Activated CD8-positive, alpha-beta T cell treated with anti-CD3 and anti-CD28 coated beads for 36 hours (primary cell): ENCODE measurements at places on chromosomes 1 and 21. TPM values are rescaled to one million over a fixed set of nuclear protein-coding genes. Genes with fewer than 3 reads are reported as not detected.

The CHAF1B gene
- total RNA-seq = 34.7 TPM

DNA sequence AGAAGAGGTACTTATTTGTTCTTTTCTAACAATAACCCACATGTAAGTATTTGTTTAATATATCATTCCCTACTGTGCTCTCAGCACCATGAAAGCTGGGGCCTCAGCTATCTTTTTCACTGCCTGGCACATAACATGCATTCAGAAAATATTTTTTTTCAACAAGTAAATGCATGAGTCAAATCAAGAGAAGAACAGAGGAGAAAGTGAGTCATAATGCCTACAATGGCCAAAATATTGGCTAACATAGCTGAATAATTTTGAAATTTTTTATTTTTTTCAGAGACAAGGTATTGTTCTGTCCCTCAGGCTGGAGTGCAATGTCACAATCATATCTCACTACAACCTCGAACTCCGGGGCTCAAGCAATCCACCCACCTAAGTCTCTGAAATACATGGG, 252.2 kb upstream of the ADAMTS5 start:
- no peak overlapping the region for H3K4me3 ChIP-seq
- H3K36me3 ChIP-seq = no peaks in the 10 kb centered on the region

DNA sequence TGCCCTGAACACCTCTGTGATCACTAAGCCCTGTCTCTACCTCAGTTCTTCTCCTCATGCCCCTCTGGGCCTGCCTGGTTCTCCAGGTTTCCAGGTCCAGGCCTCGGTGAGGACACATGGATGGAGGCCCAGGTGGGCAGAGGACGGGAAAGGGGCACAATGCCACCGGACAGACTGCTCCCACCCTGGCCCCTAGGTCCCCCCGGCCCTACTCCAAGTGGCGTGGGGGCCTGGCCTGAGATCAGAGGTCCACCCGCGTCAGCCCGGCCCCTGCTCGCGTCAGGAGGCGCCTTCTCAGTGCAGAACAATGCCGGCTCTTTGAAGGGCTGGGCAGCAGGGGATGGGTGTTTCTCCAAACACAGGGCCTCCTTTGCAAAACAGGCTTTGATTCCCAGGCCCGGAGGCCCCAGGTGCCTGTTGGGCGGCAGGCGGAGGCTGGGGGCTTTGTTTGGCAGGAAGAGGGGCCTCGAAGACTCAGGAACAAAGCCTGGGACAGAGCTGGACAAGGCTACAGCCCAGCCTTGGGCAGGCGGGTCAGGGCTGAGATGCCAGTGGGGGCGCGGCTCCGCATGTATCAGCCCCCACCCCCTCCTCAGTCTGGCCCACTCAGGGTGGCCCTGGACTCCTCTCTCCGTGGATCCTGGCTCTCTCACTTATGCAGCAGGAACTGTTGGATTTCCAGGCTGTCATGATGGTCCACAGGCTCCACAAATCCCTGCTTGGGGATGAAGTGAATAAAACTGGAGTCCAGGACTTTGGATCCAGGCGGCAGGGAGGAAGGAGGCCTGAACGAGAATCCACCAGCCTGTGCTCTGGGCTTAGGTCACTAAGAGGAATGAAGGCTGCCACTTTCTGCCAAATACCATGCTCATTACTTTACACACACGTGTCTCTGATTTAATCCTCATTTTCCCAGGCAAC, 77.4 kb upstream of the SLC2A1 start:
- no peak overlapping the region for H3K27ac ChIP-seq
- H3K4me3 ChIP-seq = no peak overlapping the region
- no peaks in the 10 kb centered on the region for H3K36me3 ChIP-seq
- no peaks in the 10 kb centered on the region for H3K27me3 ChIP-seq

DNA sequence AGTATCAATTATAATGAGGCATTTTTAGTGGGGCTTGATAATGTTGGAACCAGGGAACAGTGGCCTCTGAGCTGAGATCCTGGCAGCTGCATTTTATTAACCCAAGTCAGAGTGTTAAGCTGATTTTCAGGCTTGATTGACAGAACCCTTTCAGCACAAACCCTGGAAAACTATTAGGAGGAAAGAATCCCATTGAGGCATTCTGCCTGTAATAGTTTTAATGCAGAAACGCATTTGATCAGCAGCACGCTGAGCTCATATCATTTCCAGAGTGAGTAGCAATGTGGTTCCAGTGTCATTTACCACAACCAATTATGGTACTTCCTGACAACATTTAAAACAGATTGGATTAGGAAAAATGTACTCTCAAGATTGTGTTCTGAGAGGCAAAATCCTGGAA, 78.3 kb upstream of the BARHL2 start:
- H3K36me3 ChIP-seq = no peaks in the 10 kb centered on the region
- H3K4me1 ChIP-seq = no peaks in the 10 kb centered on the region
- H3K4me3 ChIP-seq = no peak overlapping the region

The CADM3 gene
- not detected for total RNA-seq

- no peaks in the 10 kb centered on the region for H3K27me3 ChIP-seq
- peaks cover 60% of the 10 kb centered on the region for H3K4me1 ChIP-seq
- H3K27ac ChIP-seq = peak overlapping the region; percentile 10
- H3K4me3 ChIP-seq = no peak overlapping the region
- H3K36me3 ChIP-seq = peaks cover 29% of the 10 kb centered on the region
Measured at GRCh38 chr1:179968994-179969919, 14.6 kb downstream of the CEP350 start.

- peaks cover 26% of the 10 kb centered on the region for H3K27me3 ChIP-seq
- no peaks in the 10 kb centered on the region for H3K36me3 ChIP-seq
- peak within 1 kb of the TSS; percentile 90 for H3K27ac ChIP-seq
- peaks cover 51% of the 10 kb centered on the region for H3K4me1 ChIP-seq
Measured at GRCh38 chr1:166975361-166976129, at the start of gene ILDR2. ILDR2 (minus strand) TSS chr1:166975540; CDS start chr1:166975268, 272 bp downstream.

GRCh38 chr1:78339490-78339889, 151.3 kb upstream of the PTGFR start:
- H3K4me3 ChIP-seq = no peak overlapping the region
- no peak for DNase-seq
- H3K27me3 ChIP-seq = no peaks in the 10 kb centered on the region
- no peaks in the 10 kb centered on the region for H3K4me1 ChIP-seq
- H3K36me3 ChIP-seq = no peaks in the 10 kb centered on the region
- H3K27ac ChIP-seq = no peak overlapping the region

DNA sequence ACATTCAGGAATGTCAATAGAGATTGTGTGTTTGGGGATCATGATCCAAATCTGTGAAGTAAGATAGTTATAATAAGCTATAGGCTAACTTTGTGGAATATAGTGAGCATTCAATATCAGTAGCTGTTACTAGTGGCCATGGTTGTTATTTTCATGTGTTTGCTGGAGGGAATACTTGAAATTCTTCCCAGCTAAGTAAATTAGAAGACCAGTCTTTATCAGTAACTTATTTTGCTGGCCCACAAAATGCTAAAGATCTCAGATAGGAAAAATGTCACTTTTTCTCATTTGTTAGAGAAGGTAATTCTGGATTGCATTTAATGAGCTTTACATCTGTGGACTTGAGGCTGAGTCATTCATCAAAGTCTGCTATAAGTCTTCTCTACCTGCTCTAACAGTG, 156.1 kb upstream of the LRRC7 start:
- no peaks in the 10 kb centered on the region for H3K4me1 ChIP-seq
- H3K36me3 ChIP-seq = no peaks in the 10 kb centered on the region
- no peak for DNase-seq
- no peak overlapping the region for H3K4me3 ChIP-seq
- H3K27me3 ChIP-seq = no peaks in the 10 kb centered on the region

DNA sequence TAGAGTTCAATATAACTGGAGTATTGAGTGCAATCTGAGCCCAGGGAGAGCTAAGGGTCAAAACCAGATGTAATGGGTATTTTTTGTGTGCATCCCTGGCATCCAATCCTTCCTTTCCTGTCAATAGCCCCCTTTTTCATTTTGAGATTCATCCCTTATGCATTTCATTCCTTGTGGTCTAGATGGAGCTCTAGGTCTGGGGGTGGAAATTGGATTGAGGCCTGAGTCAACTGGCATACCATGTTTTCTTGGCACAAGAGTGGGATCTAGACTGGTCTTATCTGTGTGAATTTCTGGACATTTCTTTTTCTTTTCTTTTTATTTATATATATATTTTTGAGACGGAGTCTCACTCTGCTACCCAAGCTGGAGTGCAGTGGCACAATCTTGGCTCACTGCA, 67.3 kb upstream of the RAB3GAP2 start:
- H3K4me3 ChIP-seq = no peak overlapping the region
- DNase-seq = no peak
- H3K27me3 ChIP-seq = peaks cover 3% of the 10 kb centered on the region
- H3K4me1 ChIP-seq = no peaks in the 10 kb centered on the region
- no peak overlapping the region for H3K27ac ChIP-seq

- no peak overlapping the region for H3K27ac ChIP-seq
- peaks cover 2% of the 10 kb centered on the region for H3K27me3 ChIP-seq
- H3K4me1 ChIP-seq = no peaks in the 10 kb centered on the region
- no peaks in the 10 kb centered on the region for H3K36me3 ChIP-seq
- no peak overlapping the region for H3K4me3 ChIP-seq
- no peak for DNase-seq
Measured at GRCh38 chr1:219427989-219428388, 184.9 kb downstream of the ZC3H11B start.

The RAB3B gene
- total RNA-seq = 0.11 TPM

The TRNAU1AP gene
- total RNA-seq = 47.8 TPM

GRCh38 chr1:115218034-115218405, 120.0 kb downstream of the NGF start:
- H3K4me1 ChIP-seq = no peaks in the 10 kb centered on the region
- no peak overlapping the region for H3K27ac ChIP-seq

DNA sequence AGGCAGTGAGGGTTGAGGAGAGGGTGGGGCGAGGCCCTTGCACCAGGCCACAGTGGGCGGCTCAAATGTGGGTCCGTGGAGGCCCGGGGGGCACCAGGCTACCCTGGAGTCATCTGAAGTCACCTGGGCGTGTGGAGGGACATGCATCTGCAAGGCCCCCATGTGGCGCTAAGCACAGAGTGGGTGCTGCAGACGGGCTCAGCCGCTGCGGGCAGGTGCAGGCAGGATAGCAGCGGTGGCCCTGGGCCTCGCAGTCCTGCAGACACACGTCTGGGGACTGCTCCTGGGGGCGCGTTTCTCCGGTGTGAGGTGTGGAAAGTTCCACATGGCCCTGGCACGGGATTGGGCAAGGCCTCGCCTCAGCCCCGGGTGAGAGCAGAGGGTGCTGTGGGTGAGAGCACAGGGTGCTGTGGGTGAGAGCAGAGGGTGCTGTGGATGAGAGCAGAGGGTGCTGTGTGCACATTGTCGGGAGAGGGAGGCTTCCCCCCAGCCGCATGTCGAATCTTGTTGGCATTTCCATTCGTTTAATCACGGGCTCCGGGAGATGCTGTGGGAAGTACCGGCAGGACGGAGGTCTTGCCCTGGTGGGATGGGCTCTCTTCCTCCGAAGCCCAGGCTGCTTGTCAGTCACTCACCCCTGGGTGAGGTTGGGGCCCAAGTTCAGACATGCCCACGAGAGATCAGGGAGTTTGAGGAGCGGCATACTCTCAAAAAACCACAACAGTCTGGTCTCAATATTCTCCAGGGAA, 46.5 kb downstream of the TP73 start:
- no peaks in the 10 kb centered on the region for H3K4me1 ChIP-seq
- peaks cover 13% of the 10 kb centered on the region for H3K27me3 ChIP-seq
- H3K27ac ChIP-seq = no peak overlapping the region
- DNase-seq = no peak

DNA sequence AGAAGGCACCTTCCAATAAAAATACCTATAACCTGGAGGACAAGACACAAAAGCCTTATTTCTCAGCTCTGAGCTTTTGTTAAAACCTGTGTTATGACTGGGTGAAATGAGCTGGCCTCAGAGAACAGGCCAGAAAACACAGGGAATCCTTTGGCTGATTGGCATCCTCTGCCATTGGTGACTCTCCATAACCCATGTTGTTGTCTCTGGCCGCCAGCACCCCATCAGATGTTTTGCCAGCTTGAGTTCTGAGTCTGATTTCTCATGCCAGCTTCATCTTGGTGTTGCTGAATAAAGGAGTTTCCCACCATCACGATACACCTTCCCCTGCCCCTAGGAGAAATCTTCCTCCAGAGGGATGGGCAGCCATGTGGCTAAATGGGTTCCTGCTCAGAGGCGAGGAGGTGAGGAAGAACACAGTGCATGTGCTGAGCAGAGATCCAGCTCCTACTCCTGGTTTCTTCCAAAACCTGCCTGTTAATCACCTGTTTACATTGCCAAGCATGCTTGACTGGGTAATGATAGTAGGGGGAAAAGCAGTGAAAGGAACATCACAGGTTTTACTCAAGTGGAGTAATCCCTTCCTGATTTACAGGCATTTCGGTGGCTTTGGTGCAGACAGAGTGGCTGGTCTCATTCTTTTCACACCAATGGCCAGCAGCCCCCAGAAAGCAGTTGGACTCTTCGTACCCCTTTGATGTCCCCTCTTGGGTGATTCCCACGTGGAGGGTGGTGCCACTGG, 109.8 kb downstream of the ROR1 start:
- no peaks in the 10 kb centered on the region for H3K4me1 ChIP-seq
- H3K27me3 ChIP-seq = no peaks in the 10 kb centered on the region
- DNase-seq = no peak
- H3K4me3 ChIP-seq = no peak overlapping the region

The NR1I3 gene
- total RNA-seq = not detected

DNA sequence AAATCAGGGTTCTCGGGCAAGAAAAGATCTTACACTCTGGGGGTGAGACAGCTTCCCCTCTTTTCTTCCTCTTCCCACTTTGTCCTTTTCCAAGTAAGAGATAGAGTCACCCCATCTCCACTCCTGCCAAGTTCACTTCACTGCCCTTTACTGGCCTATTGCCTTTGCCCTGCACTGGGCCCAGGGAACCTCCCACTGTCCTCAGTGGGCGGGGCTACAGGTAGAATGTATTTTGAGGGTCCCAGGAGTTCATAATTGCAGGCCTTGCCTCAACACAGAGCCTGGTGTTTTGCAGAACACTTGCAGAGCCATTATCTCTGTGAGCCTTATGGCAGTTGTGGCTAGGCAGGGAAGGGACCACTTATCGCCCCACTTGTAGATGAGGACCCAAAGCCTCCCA, 3.3 kb downstream of the AMPD2 start:
- peak overlapping the region; percentile 34 for H3K27ac ChIP-seq
- no peak for DNase-seq
- peak overlapping the region; percentile 88 for H3K4me3 ChIP-seq
- peaks cover 20% of the 10 kb centered on the region for H3K36me3 ChIP-seq
- peaks cover 39% of the 10 kb centered on the region for H3K4me1 ChIP-seq

The FAM72C gene
- 25.9 TPM for total RNA-seq

GRCh38 chr1:54927472-54928240, 40.7 kb upstream of the DHCR24 start:
- H3K4me1 ChIP-seq = no peaks in the 10 kb centered on the region
- H3K27me3 ChIP-seq = peaks cover 2% of the 10 kb centered on the region
- H3K4me3 ChIP-seq = no peak overlapping the region
- H3K27ac ChIP-seq = no peak overlapping the region
- H3K36me3 ChIP-seq = no peaks in the 10 kb centered on the region
- DNase-seq = no peak

The APOBEC4 gene
- total RNA-seq = not detected

GRCh38 chr1:162939035-162939434, 78.1 kb upstream of the CCDC190 start:
- no peak for DNase-seq
- peaks cover 5% of the 10 kb centered on the region for H3K4me1 ChIP-seq
- no peak overlapping the region for H3K4me3 ChIP-seq
- H3K27ac ChIP-seq = no peak overlapping the region
- no peaks in the 10 kb centered on the region for H3K36me3 ChIP-seq
